ENCODE measurements at places on chromosomes 2 and 18.

DNA sequence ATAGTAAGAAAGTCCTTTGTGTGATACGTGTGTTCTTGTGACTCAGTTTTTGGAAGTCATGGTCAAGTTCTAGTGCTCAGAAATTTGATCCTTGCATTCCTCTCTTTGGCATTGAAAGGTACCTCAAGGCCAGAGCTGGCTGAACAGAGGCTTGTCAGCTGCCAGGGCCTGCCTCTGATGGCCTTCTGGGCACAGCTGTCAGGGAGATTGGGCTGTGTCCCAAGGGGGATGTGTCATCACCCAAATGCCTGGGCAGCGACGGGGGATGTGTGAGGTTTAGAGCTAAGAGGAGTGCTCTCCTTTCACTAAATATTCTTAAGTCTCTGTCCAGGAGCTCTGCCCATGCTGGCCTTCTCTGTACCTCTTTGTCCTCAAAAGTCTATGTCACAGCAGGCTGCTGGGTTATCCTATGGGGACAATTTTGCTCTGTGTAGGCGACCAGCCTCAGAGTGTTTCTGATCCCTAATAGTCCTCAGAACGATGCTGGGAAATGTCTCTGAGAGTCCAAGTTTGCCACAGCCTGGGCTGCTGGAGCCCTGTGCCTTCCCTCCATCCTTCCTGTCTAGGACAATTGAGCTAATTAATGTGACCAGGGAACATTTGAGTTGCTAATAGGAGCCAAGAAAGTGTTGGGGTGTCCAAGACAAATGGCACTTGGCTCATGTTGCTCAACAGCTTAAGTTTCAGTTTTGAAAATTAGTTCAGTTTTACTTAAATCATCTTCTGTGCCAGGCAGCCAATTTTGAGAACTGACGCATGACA is 115.4 kb upstream of the ZNF521 start:
- no peak for DNase-seq

DNA sequence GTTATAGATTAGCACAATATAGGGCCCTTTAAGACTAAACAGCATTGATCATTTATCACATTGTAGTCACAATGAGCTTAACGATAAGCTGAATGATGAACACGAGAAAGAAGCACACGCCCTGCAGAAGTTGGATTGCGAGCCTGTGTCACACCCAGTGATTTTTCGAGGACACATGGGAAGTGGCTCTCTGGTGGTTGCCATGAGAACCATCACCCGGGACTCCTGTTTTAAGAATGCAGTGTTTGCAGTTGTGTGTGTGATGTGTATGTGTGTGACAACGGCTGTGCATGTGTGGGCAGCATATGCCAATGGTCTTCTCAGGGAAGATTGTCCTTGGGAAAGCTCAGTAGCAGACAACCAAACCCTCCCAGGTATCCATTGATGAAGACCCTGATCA is 69.2 kb downstream of the PDCL3 start:
- no peak for DNase-seq

DNA sequence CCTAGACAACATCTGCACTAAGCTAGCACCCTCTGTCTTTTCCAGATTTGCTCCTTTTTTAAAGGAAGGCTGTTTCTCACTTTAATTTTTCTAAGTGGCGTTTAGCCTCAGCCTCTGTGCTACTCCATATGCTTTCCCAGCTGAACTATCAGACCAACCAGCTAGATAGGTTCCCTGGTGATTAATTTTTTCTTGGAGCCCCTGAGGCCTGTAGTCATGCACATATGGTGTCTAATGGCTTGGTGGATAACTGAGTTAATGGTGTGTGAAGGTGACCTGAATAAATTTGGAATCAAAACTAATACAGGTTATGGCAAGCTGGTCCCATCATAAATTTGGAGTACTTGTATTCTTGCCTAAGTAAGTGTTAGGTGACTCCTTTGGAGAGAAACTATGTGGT is 135.5 kb downstream of the MGAT5 start:
- no peak for DNase-seq

GRCh38 chr18:33960417-33960816 is 264.3 kb downstream of the NOL4 start:
- no peak for DNase-seq

- no peak for DNase-seq
Measured at GRCh38 chr2:189580241-189580651, 340 bp downstream of the SLC40A1 start.

GRCh38 chr2:100137866-100138570 is 4.4 kb downstream of the AFF3 start:
- no peak for DNase-seq

DNA sequence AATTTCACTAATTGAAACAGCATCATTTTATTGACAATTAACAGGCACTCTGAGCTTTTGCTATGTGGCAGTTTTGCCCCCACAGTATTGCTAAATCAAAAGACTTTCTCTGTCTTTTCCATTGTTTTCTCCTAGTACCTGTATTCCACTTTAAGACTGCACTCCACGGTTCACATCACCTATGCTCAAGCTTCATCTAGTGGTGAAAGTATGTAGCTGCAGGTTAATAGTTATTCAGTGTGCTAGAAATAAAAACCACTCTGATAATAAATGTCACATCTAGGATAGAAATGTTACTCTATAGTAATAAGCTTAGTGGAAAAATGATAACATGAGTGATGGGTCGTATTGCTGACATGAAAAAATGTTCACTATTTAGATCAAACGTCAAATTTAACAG is 24.6 kb downstream of the ARL6IP6 start:
- DNase-seq, result no peak

- no peak for DNase-seq
Measured at GRCh38 chr2:72291059-72291458, 143.4 kb upstream of the CYP26B1 start.

DNA sequence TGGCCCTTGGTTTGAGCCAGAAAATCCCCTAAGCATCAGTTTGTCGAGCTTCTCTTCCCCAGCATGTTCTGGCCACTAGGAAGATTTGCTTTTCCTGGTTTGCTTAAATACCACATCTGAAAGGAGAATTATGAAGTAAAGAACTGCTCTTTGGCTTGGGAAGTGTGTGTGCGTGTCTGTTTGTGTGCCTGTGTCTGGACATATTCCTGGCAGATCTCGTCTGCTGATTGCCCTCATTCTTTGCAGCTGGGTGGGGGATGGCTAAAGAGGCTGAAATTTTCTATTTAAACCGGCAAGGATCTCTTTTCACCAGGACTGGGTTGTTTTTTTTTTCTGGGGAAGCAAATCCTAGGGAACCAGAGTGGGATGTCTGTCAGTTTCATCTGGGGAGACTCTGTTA is 57.3 kb upstream of the MBOAT2 start:
- no peak for DNase-seq

DNA sequence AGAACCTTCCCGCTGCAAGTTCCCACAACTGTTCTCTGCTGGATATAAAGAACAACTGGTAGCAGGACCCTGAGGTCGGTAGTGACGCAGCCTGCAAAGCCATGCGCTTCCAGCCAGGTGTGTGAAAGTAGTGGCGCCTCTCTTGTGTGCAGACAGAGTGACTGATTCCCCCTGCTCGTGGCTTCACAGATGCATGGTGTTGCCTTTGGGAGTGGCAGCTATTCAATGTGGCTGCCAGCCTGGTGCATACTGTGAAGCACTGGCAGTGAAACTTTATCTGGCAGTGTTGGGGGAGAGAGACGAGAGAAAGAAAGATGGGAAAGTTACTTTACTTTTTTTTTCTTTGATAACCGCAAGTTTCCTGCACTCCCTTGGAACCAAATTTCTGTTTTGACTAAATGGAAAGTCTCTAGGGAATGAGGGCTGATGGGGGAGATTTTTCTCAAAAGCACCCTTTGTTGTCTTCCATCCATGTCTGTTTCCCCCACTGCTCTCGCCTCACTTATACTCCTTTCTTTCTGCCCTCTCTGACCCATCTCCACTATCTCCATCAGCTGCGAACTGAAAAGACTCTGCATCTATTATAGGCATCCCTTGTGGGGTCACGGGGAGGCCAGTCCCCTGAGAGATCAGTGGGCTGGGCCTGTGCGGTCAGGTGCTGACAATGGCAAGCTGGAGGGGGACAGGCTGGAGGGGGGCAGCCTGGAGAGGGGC is 90.0 kb upstream of the TNP1 start:
- no peak for DNase-seq

- no peak for DNase-seq
Measured at GRCh38 chr18:34880882-34881834, 160.1 kb upstream of the MAPRE2 start.

DNA sequence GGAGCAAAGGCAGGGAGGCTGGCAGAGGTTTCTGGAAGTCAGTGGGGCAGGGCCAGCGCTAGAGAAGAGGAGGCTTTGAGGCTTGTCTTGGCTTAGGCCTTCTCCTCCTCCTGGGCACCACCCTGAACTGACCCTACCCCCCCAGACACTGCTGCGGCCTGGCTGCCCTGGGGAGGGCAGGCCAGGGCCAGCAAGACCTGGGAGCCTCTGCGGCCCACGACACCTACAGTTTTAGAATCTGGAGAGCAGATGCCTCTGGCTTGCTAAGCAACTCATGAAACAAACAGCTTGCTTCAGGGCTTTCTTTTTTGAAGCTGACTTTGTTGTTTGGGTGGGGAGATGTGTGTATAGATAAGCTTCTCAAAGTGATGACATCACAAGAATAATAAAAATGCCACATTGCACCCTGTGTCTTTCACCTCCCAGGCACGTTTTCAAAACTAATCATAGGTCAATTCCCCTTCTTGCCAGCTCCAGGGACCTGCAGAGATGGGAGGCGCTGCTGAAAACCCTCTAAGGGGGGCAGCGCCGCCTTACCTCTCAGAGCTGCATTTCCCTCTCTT is 46.2 kb upstream of the SMAD7 start:
- DNase-seq, result peak; percentile 29

DNA sequence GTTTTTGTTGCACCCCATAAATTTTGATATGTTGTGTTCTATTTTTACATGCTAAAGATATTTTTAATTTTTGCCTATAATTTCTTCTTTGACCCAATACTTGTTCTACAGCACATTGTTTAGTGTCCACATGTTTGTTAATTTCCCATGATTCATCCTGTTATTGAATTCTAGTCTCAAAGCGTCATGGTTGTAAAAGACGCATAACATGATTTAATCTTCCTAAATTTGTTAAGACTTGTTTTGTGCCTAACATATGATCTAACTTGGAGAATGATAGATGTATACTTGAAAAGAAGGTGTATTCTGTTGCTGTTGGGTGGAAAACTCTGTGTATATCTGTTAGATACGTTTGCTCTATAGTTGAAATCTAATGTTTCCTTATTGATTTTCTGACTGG is 27.1 kb upstream of the SULT1C3 start:
- no peak for DNase-seq

- DNase-seq, result no peak
Measured at GRCh38 chr18:80241919-80242777, 5.2 kb downstream of the PARD6G start.

All from T follicular helper cell (primary cell).